ENCODE measurements at places on chromosomes 3 and 15.

GRCh38 chr3:94460931-94461330 lies 398.1 kb downstream of the NSUN3 start:
- no peak for DNase-seq

- no peak for DNase-seq
Observed at GRCh38 chr3:155321418-155321817, 27.9 kb upstream of the STRIT1 start.

GRCh38 chr15:97030251-97030650 lies 699.8 kb downstream of the NR2F2 start:
- DNase-seq: no peak

GRCh38 chr3:13544293-13544831 lies 4.6 kb upstream of the FBLN2 start:
- no peak for DNase-seq

DNA sequence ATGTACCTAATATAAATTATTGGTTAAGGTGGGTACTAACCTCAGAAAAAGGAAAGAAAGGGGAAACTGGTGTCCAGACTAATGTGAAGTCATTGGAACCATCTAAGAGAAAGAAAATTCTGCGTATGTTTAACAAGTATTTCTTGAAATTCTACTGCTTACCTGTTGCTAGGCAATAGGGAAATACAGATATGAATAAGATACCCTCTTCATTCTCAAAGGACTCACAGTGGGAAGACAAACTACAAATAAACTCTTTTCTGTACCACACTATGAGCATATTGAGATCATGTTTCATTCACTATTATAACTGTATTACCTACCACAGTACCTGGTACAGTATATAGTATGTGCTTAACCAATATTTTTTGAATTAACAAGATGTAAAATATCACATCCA lies 140.5 kb upstream of the MLF1 start:
- DNase-seq: no peak

- no peak for DNase-seq
Observed at GRCh38 chr15:49467746-49468480, 44.9 kb downstream of the FGF7 start.

- no peak for DNase-seq
Observed at GRCh38 chr3:20326541-20326940, 140.5 kb upstream of the SGO1 start.

DNA sequence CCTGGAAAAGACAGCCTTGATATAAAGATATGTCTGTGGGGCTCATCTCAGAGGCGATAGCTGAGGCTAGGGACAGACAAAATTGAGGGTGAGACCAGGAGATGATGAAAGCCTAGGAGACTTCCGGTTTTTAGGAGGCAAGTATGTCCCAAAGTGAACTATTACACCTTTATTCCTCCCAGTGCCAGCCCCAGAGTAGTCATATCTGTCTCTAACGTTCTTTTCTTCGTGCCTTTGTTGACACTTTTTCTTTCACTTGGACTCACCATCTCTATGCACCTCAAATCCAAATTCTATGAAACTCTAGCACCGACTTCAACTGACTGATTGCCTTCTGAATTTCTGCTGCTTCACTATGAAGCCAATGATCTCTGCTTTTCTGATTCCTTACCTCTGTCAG lies 93.8 kb upstream of the RASGRP1 start:
- no peak for DNase-seq

DNA sequence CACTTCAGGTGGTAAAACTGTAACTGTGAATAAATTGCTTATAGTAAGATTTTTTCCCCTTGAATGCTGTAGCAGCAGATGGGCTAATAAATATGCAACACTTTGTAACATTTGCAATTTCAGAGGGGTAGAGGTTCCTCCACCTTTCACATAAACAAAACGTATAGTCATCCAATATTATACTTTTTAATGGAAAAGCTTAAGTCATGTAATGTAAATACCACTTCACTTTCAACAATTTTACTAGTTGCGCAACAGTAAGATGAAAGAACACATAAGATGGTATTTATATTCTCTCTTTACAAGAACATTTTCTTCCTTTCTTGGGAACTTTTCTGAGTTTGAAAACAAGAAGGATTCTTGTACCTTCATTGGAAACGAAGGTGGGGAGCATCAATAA lies 56.6 kb upstream of the FAM3D start:
- DNase-seq: no peak

GRCh38 chr15:83652626-83653204 lies 1.2 kb upstream of the ADAMTSL3 start:
- no peak for DNase-seq

GRCh38 chr3:38331257-38332022 lies 15.1 kb upstream of the XYLB start:
- DNase-seq: no peak

GRCh38 chr3:79886204-79886603 lies 118.4 kb upstream of the ROBO1 start:
- no peak for DNase-seq

DNA sequence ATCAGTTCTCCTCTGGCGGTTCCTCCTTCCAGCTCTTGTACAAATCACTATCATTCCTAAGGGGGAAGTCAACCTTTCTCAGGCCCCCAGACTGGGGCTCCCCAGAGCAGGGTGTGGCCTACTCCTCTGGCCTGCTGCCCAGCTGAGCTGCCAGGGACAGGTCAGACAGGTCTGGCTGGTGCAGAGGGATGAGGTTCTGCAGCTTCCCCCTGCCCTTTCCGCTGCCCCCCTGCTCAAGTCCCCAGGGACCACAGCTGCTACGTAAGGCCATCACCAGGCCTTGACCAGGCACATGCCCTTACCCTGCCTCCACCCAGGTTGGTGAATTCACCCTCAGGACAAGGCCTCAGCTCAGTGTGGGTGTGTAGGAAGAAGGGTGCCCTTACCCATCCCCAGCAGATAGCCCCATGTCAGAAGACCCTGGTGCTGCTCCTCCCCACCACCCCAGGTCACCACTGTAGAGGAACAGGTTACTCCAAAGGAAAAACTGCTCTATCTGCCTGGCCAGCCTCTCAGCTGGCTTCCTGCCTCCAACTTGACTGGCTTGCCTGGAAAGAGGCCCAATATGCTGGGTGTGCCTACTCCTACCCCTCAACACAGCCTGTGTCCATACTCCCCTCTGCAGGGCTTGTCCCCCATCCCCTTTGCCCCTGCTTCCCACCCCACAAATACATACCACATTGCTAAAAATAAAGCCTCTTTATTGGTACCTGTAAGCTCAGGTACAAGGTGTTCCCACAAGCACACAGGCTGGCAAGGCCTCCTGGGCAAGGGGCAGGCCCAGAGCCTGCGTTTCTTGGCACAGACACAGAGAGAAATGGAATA lies 12.0 kb downstream of the CSRNP1 start:
- DNase-seq: no peak

GRCh38 chr3:37687966-37688365 lies 173.7 kb upstream of the CTDSPL start:
- DNase-seq: no peak

DNA sequence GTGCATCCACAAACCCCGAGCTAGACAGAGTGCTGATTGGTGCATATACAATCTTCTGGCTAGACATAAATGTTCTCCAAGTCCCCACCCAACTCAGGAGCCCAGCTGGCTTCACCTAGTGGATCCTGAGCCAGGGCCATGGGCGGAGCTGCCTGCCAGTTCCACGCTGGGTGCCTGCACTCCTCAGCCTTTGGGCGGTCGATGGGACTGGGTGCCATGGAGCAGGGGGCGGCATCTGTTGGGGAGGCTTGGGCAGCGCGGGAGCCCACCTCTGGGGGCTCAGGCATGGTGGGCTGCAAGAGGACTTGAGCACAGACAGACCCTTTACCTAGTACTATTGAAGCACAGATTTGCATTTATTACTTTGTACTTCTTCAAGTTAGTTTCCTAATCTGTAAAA lies 57.5 kb downstream of the ZPLD1 start:
- no peak for DNase-seq

DNA sequence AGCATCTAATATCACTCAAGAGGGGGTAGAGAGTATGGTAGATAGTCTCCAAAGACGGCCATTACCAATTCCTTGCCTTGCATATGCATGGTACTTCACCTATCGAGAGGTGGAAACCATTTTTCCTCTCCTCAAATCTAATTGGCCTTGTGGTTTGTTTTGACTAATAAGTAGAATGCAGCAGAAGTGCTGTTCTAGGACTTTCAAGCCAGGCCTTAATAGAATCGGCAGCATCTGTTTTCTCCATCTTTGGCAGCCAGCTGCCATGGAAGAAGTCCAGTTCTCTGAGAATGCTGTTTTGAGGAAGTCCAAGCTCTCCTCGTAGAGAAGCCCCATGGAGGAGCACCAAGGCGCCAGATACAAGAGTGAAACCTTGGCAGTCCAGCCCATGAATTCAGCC lies 59.1 kb upstream of the RASGRP1 start:
- DNase-seq: peak; percentile 51

- DNase-seq: no peak
Observed at GRCh38 chr15:54277834-54278233, 299.6 kb downstream of the UNC13C start.

GRCh38 chr3:67790043-67790442 lies 135.6 kb upstream of the SUCLG2 start:
- DNase-seq: peak; percentile 36

GRCh38 chr3:135136361-135137100 lies 341.5 kb downstream of the EPHB1 start:
- DNase-seq: no peak

DNA sequence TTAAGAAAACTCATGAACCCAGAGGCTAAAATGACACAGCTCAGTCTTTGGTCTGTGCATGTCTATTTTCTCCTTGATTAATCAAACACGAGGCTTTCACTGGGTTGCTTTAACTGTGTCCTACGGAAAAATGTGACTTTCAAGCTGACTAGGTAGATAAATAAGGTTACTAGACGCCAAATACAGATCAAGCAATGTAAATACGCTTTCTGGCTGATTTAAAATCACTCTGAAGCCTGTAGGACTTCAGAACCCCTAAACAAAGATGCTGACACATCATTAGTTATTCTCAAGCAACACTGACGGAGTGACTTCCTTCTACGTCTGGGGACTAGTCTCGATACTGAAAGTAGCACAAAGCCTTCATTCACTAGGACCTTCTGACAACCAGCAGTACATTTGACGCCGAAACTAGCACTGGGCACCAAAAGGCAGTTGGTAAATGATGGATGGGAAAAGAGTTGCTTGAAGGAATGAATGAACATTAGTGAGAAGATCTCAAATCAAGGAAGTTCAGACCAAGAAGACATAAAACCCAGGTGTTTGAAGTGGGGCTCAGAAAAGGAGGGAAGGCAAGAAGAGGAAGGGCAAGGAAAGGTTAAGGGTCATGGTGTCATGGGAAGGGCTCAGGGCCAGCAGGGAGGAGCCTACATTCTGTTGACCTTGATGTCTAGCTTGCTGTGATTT lies 67.1 kb upstream of the CDV3 start:
- DNase-seq: no peak

DNA sequence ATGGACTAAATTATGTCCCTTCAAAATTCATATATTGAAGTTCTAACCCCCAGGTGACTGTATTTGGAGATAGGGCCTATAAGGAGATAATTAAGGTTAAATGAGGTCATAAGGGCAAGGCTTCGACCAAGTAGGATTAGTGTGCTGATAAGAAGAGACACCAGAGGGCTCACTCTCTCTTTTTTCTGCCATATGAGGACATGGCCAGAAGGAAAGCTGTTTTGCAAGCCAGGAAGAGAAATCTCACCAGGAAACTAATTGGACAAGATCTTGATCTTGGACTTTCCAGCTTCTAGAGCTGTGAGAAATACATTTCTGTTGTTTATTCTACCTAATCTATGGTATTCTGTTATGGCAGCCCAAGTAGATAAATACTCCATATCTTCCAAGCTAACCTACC lies 503.6 kb upstream of the NAALADL2 start:
- DNase-seq: no peak

GRCh38 chr3:13484851-13485590 lies 4.9 kb downstream of the HDAC11 start:
- peak; percentile 27 for DNase-seq

- no peak for DNase-seq
Observed at GRCh38 chr3:196203846-196204245, 7.4 kb downstream of the ZDHHC19 start.

- DNase-seq: no peak
Observed at GRCh38 chr3:56406826-56407515, 61.3 kb downstream of the ERC2 start.

- DNase-seq: peak; percentile 59
Observed at GRCh38 chr3:4983739-4984510, 4.7 kb downstream of the BHLHE40 start.

- no peak for DNase-seq
Observed at GRCh38 chr3:111971533-111972130, 7.2 kb upstream of the ABHD10 start.

GRCh38 chr15:48722764-48723661 lies 77.5 kb upstream of the FBN1 start:
- no peak for DNase-seq

GRCh38 chr3:67064105-67064504 lies 66.0 kb downstream of the KBTBD8 start:
- DNase-seq: no peak

Data from T-helper 2 cell (primary cell).